ENCODE measurements at places on chromosomes 11 and 22.
A peak's percentile ranks its signal among the peaks of the same experiment; 100 is the strongest.

- no peak for DNase-seq
These were observed 50.8 kb downstream of the SCN3B start for GRCh38 chr11:123603666-123604065.

DNA sequence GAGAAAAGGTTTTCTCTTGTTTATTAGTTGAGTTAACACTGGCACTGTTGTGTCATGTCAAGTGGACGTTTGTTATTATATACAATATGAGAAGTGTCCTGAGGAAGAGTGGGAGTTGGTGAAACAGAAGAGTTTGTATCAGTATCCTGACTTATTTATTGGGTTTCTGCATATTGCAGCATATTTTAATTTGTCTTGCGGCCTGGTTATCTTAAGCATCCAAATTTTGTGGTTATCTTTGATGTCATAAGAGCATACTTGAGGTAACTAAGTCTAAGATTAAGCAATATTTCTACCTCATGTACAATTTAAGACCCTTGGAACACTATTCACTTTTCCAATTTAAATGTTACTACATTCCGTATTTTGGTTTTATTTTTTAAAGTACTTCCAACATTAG is 103.5 kb downstream of the DDX10 start:
- DNase-seq, result no peak

GRCh38 chr11:75547617-75548058 is 14.4 kb upstream of the SERPINH1 start:
- DNase-seq, result peak; percentile 79

GRCh38 chr22:42649246-42650099 is at the start of gene CYB5R3:
TSS of gene CYB5R3 (minus strand) at chr22:42649392. CDS start at chr22:42649315, 77 bp downstream.
- peak; percentile 92 for DNase-seq

DNA sequence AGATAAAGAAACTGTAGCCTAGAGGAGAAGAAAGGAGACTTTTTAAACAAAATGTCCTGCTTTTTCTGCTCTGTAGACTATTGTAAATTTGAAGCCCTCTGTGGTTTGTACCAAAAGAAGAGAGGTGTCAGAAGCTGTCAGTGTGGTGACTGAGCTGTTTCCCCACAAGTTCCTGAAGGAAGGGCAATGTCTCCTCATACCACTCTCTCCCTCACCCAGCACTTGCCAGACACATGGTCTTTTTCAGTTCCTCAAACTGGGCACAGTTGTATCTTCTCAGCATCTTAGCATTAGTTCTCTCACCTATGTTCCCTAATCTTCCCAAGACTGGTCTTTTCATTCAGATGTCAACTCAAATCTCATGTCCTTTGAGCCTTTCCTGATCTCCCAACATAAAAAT is 4.3 kb downstream of the BCO2 start:
- DNase-seq, result no peak

- DNase-seq, result no peak
These were observed 39.7 kb downstream of the USP35 start for GRCh38 chr11:78228467-78228866.

DNA sequence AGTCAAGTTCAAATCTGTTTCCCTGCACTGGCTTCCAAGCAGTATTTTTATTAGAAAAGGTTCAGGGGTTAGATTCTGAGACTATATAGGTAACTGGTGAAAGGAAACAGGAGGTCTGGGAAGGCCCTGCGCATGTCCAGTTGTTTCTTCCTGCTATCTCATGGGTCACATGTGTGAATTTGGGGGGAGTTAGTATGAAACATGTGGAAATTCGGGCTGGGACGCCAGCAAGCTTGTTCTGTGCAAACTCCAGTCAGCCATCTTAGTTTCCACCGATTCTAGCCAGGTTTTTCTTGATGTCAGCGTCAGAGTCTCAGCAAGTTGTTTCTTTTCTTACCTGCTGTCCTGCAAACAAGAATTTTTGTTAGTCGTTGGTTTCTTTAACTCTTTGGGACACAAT is 46.8 kb downstream of the NNMT start:
- no peak for DNase-seq

Data from left hindlimb (tissue), 1 donor.